Right kidney (tissue), 9 donors: ENCODE measurements at places on chromosomes 1 and 21.

- DNase-seq: no peak
Measured at GRCh38 chr1:240693036-240693435, 81.1 kb upstream of the GREM2 start.

DNA sequence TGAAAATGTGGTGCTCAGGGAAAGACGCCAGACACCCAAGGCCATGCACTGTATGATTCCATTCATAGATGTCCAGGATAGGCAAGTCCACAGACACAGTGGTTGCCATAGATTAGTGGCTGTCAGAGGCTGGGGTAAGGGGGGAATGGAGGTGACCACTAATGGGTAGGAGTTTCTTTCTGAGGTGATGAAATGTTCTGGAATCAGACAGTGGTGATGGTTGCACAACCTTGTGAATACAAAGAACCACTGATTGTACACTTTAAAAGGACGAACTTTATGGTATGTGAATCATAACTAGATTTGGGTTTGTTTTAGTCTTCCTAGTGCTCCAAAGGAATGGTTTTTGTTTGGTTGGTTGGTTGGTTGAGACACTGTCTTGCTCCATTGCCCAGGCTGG, 51.7 kb downstream of the PRAMEF20 start:
- DNase-seq: no peak

- DNase-seq: no peak
Measured at GRCh38 chr21:35825370-35826353, 234.7 kb downstream of the SETD4 start.

DNA sequence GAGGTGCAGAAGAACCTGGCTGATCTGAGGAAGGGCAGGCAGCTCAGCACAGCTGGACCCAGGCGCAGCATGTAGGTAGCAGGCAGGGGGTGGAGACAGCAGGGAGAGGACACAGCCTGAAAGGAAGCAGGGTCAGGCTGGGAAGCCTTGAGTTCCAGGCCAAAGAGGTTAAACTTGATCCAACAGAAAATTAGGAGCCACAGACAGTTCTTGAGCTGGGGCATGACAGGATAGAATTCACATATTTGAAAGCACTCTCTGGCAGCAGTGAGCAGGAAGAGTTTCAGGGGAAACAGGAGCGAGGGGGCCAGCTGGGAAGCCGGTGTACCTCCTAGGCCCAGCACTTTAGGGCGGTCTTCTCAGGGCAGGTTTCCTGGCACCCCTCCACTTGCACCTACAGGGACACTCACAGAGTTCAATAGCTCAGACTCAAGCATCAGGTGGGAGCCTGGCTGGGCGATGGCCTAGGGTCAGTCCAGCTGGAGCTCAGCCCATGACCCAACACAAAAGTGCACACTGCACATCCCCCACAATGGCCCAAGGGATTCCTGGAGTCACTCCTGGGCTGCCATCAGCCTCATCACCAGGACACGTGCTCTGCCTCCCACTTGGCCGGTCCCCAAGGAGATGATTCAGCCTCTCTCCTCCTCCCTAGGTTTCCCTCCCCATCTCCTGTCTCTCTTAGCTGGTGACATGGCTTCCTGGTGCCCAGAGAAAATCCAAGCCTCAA, 22.7 kb downstream of the MATN1 start:
- no peak for DNase-seq

GRCh38 chr1:169339773-169340172, 27.8 kb downstream of the NME7 start:
- DNase-seq: no peak

- no peak for DNase-seq
Measured at GRCh38 chr1:9251501-9251900, 16.9 kb downstream of the H6PD start.

GRCh38 chr1:90798344-90798743, 81.2 kb upstream of the BARHL2 start:
- no peak for DNase-seq

DNA sequence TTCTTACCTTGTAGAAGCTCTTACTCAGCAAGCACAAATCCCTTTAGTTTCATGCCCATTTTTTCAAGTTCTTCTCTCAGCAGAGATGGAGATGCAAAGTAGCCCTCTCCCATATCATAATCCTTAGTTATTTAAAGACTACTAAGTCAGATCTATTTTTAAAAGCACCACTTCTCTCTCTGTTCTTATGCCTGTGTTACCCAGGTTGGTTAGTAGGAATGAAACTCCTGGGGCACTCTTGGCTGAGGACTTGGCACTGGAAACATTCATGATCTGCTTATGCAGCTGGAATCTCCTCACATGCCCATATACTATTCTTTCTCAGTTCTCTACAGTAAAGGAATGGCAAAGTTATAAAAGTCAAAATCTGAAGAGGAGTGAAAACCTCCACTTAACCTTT, 51.9 kb upstream of the PPP2R5A start:
- no peak for DNase-seq

DNA sequence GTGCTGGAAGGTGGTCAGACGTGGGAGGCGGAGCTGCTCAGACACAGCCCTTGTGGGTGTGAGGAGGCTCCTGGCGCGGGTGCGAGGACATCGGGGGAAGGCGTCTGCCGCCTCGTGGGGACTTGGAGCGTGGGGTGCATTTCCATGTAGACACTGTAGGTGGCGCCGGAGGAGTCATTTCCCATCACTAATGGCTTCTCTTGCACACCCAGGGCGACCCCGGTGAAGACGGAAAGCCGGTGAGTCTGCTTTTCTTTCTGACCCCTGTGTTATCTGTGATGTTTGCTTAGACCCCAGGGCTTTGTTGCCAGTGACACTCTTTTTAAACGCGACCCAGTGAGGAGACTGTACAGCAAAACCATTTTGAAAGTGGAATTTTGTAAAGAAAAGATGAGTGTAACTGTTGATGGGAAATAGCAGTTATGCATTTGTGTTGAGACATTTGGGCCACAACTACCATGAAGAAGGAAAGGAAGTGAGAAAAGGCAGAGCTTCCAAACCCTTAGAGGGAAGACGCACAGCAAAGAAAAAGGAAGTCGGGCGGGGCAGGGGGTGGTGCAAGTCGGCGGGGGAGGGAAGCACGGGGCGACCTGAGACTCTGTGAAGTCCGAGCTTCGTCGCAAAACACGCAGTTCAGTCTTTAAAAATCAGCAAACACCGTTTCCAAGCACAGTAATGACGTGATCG, 64.0 kb downstream of the SLC19A1 start:
- DNase-seq: peak; percentile 57

DNA sequence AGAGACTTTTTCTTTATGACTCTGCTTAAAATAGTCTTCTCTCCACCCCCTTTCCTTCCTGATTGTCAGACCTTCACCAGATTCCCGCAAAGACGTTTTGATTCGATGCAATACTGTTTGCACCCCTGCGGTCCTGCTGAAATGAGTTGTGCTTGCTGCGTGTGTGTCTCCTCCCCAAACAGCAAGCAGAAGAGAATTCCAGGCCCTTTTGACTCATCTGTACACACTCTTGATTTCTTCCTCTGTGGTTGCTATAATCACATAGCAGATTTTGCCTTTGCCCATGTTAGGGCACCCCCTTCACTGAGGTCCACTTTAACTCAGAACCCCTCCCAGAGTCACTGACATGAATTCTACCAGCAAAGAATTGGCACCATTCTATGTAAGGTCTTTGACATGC, 136.5 kb downstream of the ZZZ3 start:
- no peak for DNase-seq

GRCh38 chr1:172976222-172977041, 74.3 kb downstream of the TNFSF18 start:
- peak; percentile 9 for DNase-seq

DNA sequence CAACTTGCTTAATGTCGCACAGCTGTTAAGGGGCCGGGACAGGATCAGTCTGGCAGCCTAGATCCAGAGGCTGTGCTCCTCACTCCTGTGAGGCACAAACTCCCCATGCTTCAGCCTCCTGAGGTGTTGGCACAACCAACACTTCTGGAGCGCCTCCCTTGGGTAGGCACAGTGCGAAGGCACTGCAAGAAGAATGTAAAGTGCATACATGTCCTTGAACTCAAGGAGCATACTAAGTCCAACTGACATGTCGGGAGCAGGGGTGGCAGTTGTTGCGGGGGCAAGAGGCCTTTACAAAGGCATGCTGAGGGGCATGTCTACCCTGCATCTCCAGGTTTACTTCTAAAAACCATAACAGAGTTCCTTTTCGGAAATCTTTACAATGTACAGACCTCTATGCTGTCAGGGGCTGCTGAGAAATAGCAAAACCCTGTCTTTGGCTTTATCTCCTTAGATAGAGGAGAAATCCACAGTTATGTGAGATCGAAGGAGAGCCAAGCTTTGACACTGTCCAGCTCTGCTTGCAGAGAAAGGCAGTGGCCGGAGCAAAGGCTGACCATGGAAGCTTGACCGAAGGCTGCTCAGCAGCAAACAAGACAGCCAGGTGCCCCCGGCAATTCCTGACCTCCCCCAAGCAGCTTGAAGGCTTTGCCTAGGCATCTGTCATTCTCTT, 93.9 kb downstream of the CDC7 start:
- no peak for DNase-seq

DNA sequence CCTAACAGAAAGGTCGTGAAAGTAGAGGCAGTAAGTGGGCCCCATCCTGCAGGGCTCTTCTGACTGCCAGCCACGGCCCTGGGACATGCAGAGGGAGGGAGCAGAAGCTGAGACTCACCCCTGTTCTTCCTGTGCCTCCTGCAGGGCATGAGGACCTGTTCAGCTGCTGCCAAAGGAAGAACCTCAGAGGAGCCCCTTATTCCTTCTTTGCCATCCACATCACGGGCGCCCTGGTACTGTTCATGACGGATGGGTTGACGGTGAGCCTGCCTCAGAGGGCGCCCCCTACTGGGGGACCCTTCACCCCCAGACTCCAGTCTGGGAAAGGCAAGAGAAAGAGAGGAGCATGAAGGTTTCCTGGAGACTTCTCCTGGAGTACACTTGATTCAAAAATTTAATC, 47.1 kb downstream of the ELK4 start:
- DNase-seq: no peak

- DNase-seq: no peak
Measured at GRCh38 chr21:41032541-41032940, 135.4 kb upstream of the BACE2 start.

GRCh38 chr1:84286071-84286470, 15.4 kb upstream of the SAMD13 start:
- no peak for DNase-seq

DNA sequence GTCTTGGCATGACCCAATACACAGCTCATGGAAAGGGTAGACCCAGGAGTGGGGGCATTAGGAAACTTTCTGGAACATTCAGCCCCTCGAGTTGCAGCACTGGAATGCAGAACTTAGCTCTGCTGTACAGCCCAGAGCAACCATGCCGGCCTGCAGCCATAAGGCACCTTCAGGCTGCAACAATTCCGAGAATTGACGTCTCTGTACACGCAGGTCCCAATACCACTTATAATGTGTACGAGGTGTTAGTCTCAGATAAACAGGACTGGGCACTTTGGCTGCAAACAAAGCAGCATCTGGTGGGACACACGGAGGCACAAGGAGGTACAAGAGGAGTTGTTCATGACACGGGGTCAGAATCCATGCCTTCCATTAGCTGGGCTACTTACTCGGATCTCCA, 7.9 kb downstream of the CBR1 start:
- no peak for DNase-seq

DNA sequence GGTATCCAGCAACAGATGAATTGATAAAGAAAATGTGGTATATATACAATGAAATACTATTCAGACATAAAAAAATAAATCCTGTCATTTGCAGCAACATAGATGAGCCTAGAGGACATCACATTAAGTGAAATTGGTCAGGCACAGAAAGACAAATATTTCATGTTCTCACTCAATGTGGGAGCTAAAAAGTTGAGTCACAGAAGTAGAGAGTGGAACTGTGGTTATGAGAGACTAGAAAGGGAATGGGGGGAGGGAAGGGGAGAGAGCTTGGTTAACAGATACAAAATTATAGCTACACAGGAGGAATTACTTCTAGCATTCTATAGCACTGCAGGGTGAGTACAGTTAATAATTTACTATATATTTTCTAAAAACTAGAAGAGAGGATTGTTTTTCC, 37.1 kb upstream of the SERPINC1 start:
- no peak for DNase-seq

GRCh38 chr1:99304725-99305282, 40.5 kb downstream of the PLPPR4 start:
- DNase-seq: no peak

- DNase-seq: no peak
Measured at GRCh38 chr1:77143529-77144121, 75.6 kb downstream of the PIGK start.

GRCh38 chr1:18482721-18483425, 2.1 kb downstream of the KLHDC7A start:
- DNase-seq: no peak

DNA sequence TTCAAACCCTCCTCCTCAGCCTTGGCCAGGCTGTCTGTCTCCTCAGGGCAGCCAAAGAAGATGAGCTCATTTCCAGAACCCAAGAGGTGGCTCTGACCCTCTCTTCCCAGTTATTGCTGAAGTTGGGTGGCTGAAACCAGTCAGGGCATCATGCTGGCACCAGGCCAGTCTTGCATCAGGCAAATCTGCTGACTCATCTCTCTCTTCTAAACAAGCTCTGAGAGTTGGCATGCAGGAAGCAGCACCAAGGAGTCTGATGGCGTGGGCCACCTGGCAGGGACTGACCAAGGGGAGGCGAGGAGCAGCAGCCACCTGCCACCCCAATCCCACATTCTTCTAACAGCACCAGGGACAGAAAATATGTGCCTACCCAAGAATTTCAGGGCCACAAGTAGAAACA, 104.8 kb upstream of the ATP1A1 start:
- no peak for DNase-seq

- no peak for DNase-seq
Measured at GRCh38 chr1:6282577-6283270, 21.8 kb upstream of the GPR153 start.

- peak; percentile 37 for DNase-seq
Measured at GRCh38 chr1:244964112-244964971, 100.0 kb upstream of the HNRNPU start.

DNA sequence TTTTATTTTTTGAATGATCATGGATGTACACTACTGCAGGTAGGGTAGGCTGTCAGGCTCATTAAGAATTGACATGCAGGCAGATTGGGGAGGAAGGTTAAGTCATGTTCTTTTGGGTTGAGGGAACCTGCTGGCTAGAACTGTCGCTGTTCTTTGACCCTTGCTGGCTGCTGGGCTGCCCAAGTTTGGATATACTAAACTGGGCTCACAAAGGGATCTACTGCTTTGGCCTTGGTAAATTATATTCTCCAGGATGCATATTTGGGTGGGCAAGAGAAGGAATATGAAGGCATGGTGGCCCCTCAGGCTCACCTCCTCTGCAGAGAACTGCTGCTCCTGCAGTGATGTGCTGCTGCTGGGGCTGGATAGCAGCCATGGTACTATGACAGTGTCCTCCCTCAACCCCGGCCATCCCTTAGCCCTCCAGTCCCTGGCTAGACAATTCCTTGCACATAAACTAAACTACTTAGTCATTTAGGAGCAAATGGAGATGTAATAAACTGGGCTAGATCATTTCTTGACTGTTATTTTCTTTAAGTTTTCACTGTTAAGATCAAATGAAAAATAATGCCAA, 6.1 kb downstream of the ATP1A1 start:
- no peak for DNase-seq

- DNase-seq: no peak
Measured at GRCh38 chr1:205526431-205526830, 22.0 kb downstream of the CDK18 start.

- no peak for DNase-seq
Measured at GRCh38 chr1:94332952-94333351, 85.2 kb upstream of the ABCD3 start.

GRCh38 chr1:63593303-63593885, at the start of gene PGM1:
Gene PGM1, plus strand, starts transcription at chr1:63593411. Its CDS starts 78 bp downstream, at chr1:63593489.
- peak; percentile 92 for DNase-seq
